ENCODE measurements at places on chromosomes 7 and 10. TPM values are rescaled to one million over a fixed set of nuclear protein-coding genes. Genes with fewer than 3 reads are reported as not detected.

GRCh38 chr7:39265641-39266591, 288.2 kb downstream of the POU6F2 start:
- no peak for DNase-seq

GRCh38 chr10:119702583-119702982, 23.3 kb upstream of the INPP5F start:
- no peak for DNase-seq

DNA sequence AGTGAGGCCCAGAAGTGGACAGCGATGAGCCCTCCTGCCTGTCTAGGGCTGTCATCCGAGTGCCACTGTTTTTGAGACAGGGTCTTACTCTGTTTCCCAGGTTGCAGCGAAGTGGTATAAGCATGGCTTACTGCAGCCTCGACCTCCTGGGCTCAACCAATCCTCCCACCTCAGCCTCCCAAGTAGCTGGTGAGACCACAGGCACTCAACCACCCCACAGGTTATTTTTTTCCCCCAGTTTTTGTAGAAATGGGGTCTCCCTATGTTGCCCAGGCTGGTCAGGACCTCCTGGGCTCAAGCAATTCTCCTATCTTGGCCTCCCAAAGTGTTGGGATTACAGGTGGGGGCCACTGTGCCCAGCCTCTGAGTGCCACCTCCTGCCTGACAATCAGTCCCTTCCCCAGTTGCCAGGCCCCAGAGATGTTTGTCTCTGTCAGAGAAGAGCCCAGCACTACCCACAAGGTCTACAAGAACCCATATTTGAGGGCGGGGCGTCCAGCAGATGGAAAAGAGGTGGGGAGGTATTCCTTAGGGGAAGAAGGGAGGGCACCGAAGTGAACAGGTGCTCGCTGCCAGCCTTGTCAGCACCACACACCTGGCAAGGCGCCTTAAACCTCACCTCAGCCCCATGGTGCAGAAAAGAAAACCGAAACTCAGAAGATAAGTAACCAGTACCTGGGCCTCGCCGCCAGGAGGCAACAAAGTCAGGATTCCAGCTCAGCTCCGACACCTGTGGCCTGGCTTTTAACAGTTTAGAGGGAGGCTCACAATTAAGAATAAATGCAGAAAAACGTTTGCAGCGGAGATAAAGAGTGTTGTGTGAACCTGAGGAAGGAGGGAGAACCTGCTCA, 77.4 kb upstream of the ANLN start:
- peak; percentile 29 for DNase-seq

GRCh38 chr7:28830846-28831245, 127.3 kb downstream of the TRIL start:
- no peak for DNase-seq

- DNase-seq = no peak
Observed at GRCh38 chr10:3046981-3047547, 20.3 kb upstream of the PFKP start.

DNA sequence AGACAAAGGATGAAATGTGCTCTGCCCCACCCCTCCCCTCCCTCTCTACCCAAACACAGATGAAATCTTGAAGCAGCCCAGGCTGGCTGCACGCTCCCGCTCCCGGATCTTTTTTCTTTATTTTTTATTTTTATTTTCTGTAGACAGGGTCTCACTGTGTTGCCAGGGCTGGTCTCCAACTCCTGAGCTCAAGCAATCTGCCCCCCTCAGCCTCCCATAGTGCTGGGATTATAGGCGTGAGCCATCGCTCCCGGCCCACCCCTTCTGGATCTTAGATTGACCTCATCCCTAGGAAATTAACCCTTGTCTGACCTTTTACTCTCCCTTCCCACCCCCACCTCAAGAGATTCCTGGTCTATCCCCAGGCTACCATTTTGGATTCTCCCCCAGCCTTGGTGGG, 14.3 kb downstream of the TACR2 start:
- no peak for DNase-seq

- no peak for DNase-seq
Observed at GRCh38 chr7:132116369-132116768, 459.9 kb downstream of the PLXNA4 start.

GRCh38 chr10:102776779-102777456, 33.2 kb downstream of the WBP1L start:
- DNase-seq = peak; percentile 64

DNA sequence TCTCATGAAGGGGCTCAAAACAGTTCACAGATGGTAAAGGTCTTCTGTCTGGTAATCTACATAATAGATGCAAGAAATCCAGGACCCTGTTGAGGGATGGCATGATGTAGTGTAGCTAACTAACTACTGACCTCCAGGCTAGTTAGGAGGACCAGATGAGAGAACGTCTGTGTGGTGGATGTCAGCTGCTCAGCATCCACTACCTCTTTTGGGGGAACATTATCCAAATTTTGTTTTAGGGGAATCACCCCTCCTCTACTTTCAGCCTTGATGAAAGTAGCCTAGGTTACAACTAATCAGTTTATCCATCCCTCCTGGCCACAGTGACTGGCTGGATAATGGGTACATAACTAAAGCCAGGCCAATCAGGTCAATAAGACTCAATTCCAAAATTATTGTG, 246.0 kb downstream of the RNLS start:
- DNase-seq = no peak

GRCh38 chr10:24370877-24371276, 161.9 kb downstream of the KIAA1217 start:
- DNase-seq = no peak

DNA sequence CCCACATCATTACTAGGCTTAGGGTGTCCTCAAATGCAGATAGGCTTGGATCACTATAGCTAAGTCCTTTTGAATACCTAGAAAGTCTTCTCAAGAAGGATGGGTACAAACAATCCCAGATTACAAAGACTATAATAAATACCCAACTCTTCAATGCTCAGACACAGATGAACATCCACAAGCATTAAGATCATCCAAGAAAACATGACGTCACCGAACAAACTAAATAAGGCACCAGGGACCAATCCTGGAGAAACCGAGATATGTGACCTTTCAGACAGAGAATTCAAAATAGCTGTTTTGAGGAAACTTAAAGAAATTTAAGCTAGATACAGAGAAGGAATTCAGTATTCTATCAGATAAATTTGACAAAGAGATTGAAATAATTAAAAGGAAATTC, 108.0 kb upstream of the PLPP4 start:
- no peak for DNase-seq

DNA sequence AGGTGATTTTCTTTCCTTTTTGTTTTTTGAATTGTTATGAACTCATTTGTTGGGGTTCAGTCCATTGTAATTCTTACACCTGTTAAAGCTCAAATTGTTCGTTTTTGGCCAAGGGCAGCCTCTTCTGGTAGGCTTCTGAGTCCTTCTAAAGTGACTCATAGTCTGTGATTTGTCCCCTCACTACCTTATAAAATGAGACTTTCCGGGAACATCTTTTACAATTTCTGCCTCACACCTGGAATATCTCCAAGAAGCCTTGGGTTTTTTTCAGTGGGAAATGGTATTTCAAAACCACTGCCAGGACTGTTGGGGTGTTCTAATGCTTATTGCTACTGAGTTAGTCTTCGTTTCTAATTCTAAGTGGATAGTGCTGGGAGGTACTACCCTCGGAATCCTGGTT, 56.7 kb downstream of the BMPR1A start:
- DNase-seq = no peak

The SPDYE8 gene
- total RNA-seq = not detected

The PDK4 gene
- not detected for total RNA-seq

The MUC3A gene
- not detected for total RNA-seq

The DCLRE1C gene
- 13.9 TPM for total RNA-seq

The UBN2 gene
- 9.7 TPM for total RNA-seq

The GSAP gene
- total RNA-seq = 1.1 TPM

Measured in activated naive CD4-positive, alpha-beta T cell treated with anti-CD3 and anti-CD28 coated beads for 36 hours (primary cell).